Esophagus squamous epithelium (tissue), 5 donors: ENCODE measurements at places on chromosomes 4 and X. TPM values are rescaled to one million over a fixed set of nuclear protein-coding genes. Genes with fewer than 3 reads are reported as not detected.

DNA sequence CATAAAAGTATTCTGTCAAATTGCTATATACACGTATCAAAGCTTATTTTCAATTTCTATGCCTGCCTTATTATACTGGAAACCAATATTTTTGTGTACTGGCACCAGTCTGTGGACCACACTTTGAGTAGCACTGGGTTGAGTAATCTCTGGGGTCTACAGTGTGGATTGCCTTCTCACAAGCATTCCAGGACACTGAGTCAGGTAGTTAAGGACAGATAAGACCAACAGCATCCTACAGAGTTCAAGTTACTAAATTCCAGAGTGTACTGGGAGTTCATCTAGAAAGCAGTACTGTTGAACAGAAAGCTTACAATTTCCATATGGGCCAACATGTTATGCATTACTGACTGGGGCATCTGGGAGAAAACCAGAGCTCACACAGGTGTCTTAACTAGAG is 61.8 kb downstream of the VMA21 start:
- DNase-seq = no peak

GRCh38 chrX:97367125-97367524 is 483.4 kb downstream of the RPA4 start:
- no peak for DNase-seq

DNA sequence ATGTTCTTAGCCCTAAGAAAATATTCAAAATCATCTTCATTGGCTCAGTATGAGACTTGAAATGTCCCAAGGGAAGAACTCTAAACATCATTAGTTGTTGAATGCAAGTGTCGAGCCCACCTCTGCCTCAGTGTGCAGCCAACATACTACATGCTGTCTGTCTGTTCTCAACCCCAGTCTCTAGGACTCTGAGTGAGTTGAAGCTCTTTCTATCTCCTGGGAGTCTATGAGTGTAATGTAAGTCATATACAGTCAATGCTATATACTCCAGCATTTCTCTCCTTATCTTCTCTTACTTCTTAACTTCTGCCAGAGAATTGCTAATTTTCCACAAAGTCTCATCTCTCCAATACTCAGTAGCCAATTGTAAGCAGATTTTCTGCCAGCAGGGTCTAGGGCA is 61.3 kb downstream of the SPATA18 start:
- no peak for DNase-seq

DNA sequence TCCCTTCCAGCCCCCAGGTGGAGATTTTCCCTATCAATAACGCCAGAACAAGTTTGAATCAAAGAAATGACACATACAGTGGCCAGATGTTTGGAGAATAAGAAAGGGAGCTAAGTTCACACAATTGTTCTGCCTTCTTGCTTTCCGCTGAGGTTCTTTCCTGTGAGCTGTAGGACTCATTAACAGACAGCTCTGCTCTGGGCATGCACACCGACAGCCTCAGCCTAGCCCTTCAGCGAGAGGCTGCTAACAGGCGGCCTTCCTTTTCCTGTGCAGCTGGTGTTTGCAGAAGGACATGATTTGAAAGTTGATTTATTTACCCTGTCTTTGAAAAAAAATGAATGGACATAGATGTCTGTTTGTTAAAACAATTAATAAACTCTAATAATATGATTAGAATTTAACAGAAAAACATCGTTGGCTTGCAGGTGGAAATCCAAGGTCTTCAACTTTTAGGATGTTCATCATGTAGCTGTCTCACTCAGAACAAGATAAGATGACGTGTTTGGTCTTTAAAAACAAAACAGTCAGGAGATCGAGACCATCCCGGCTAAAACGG is 183.3 kb downstream of the KDR start:
- DNase-seq = no peak

STPG2 gene
- total RNA-seq = not detected

DNA sequence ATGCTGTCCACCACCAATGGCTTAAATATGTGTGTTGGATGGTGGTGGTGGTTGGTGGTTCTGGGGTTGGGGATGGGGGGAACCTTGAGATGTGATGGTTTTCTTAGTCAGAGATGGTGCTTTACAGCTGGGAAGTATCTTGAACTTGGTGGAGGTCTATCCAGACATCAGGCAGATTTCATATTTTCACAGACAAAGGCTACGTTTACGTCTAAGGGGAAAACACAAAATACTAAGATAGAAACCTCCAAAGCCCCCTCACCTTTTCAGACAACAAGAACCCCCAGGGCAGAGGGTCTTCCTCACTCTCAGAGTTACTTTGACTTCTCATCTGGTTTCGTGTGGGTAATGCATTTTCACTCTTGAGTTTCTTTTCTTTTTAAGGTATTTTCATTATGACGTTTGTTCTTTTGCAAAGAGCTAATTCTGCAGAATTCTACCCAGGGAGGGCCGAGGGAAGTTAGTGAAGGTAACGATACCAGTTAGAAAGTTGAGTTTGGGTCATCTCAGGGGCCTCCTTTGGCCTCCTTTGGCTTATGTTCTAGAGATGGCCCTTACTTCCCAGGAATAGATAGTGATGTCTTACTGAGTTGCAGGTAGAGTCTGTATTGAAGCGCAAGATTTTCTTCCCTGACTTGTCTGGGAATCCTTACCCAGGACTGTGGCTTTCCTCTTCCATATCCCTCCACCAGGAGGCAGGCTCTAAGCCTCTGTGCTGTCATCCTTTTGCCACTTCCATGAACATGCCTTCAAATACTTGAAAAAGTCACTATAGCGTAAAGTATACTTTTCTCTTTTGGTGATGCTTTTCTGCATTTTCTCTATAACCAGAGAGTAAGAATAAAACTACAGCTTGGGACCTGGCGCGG is 31.9 kb downstream of the RHOH start:
- DNase-seq = no peak

DNA sequence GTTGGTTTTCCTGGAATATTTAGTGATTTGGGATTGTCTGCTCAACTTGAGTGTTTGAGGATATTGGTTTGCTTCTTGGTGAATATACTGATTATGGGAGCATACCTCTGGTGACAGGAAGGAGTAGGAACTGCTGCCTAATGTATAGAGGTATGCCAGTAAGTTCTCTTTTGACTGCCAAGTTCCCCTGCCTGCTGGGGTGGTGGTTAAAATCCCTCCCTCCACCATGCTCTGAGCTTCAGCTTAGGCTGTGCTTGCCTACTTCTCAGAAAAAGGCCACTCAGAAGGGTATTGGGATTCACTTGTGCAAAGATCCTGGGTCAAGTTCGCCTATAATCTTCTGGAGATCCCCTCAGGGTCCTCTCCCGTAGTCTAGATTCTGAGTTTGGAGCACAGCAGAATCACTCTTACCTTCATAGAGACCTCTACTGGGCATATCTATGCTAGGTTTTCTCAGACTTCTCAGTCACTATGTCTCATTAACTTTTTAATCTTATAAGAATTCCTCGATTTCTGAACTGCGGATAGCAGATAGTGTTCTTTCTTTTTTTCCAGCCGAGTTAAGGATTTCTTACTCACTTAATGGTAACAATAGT is 44.7 kb upstream of the DCK start:
- DNase-seq = no peak

DNA sequence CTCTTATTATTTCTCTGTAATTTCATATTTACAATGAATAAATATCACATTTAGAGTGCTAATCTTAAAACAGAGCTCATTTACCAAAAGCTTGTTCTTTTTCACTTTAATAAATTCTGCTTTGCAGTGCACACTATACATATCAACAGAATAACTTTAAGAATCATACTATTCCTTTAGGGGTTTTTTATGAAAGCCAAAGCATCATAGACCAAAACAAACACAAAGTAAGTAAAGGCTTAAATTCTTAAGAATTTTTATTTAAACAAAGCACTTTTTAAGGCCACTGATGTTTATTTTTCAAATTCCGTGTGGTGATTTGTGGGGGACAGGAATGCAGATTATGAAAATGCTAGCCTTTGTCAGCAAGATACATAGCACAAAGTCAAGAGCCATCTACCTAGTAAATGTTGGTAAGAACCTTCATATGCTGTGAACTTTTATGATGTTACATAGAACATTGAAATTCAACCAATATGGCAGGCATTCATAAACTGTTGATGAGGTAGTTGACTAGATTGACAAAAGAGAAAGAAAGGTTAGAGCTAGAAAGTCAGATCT is 17.8 kb downstream of the TIGD2 start:
- DNase-seq = no peak

DNA sequence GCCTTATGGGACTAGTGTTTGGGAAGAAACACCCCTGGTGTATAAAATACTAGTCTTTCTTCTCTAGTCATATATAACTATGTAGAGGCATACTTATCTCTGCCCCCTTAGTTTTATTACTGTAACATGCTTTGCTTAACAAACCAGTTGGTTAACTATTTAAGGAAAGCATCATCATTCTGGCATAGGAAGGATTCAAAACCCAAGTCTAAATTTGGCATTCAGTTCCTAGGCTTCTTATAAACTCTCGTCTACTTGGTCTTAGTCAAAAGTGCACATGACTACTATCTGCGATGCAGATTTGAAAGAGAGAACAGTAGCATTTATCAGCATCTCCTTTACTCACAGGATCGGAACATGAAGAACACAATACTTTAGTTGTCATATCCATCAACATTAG is 111.3 kb downstream of the MFAP3L start:
- no peak for DNase-seq
